ENCODE measurements at places on chromosomes 12 and 14.

DNA sequence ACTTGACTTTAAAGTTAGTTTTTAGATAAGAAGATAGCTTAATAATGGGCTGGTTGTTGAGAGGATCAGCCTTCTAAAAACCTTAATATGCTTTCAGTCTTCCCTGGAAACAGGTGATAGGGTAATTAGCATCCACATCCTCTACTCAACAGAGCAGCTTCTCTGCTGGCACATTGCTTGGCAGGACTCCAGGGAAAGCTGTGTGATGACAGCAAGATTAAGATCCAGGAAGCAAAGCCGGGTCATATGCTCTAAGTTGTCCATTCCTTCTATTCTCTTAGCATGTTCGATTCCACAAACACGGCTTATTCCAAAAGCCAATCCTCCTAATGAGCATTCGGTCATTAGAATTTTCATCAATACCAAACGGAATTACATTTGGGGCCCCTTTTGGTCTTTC lies 87.0 kb downstream of the HMGA2 start:
- DNase-seq = no peak

GRCh38 chr14:103846543-103847450 lies 578 bp downstream of the PPP1R13B start:
- peak; percentile 8 for DNase-seq

- no peak for DNase-seq
These were observed 2.9 kb downstream of the SCNN1A start for GRCh38 chr12:6372403-6373003.

DNA sequence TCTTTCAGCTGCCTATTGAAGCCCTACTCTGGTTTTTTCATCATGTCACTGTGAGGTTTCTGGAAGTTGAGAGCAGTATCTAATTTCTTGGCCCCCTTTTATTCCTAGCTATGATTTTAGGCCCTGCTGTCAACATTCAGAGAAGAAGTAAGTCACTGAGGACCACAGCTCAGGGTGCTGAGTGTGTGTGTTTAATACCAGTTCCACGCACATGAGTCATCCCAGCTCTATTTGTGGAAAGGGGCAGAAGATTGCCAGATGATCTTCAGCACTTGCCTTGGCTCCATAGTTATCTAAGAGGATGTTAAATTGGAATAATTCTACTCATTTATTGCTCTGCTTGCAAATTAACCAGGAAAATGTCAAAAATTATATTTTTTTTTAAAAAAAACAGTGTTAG lies 65.5 kb upstream of the SLC38A4 start:
- no peak for DNase-seq

- DNase-seq = peak; percentile 4
These were observed 150.4 kb upstream of the FAR2 start for GRCh38 chr12:28998662-28999120.

GRCh38 chr12:121789800-121790728 lies 3.4 kb downstream of the RHOF start:
- peak; percentile 93 for DNase-seq

DNA sequence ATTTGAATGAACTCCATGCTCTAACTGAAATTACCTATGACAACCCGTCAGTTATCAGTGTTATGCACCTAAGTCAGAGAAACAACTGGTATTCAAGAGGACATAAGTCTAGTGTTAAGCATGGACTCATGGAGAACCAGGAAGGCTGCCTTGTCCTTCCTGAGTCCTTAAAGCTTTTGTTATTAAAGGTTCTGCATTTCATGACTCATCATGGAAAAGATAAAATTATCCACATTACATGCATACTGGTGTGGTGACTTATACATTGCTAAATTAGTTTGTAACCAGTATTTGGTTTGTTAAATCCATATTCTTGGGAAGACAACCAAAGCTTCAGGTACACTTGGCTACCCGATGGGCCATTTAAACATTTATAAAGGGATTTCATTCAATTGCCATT lies 6.5 kb upstream of the OR4E1 start:
- no peak for DNase-seq

DNA sequence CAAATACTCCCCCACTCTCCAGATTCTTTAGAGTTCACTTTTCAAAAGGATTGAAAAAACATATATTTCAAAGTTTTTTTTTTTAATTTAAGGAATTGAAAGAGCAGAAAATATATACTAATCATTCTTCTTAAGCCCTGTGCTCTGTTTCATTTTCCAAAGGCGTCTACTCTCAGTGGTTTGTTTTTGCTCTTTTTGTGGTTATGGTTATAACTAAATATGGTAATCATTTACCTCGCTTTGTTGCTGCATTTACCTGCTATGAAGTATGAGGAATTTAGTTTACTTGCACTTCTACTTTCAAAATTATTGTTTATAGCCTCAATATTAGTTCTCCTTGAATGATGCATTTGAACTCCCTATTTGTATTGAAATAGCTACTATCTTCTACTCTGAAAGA lies 55.9 kb upstream of the LRRK2 start:
- DNase-seq = no peak

DNA sequence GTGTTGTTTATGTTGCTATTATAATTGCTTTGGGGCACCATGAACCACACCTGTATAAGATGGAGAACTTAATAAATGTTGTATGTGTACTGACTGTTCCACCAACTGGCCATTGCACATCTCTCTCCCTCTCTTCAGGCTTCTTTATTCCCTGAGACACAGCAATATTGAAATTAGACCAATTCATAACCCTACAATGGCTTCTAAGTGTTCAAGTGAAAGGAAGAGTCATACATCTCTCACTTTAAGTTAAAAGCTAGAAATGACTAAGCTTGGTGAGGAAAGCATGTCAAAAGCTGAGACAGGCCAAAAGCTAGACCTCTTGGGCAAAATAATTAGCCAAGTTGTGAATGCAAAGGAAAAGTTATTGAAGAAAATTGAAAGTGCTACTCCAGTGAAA lies 373.3 kb downstream of the RGS6 start:
- no peak for DNase-seq

GRCh38 chr12:107090711-107091110 lies 2.6 kb downstream of the CRY1 start:
- DNase-seq = no peak

- no peak for DNase-seq
These were observed 25.9 kb downstream of the NOC4L start for GRCh38 chr12:132170094-132170636.
